ENCODE measurements at places on chromosomes 7 and 10. TPM values are rescaled to one million over a fixed set of nuclear protein-coding genes. Genes with fewer than 3 reads are reported as not detected.

GRCh38 chr7:35657125-35657524 is 37.8 kb downstream of the HERPUD2 start:
- DNase-seq = no peak
- H3K4me1 ChIP-seq = peaks cover 17% of the 10 kb centered on the region
- no peak overlapping the region for H3K4me3 ChIP-seq

DNA sequence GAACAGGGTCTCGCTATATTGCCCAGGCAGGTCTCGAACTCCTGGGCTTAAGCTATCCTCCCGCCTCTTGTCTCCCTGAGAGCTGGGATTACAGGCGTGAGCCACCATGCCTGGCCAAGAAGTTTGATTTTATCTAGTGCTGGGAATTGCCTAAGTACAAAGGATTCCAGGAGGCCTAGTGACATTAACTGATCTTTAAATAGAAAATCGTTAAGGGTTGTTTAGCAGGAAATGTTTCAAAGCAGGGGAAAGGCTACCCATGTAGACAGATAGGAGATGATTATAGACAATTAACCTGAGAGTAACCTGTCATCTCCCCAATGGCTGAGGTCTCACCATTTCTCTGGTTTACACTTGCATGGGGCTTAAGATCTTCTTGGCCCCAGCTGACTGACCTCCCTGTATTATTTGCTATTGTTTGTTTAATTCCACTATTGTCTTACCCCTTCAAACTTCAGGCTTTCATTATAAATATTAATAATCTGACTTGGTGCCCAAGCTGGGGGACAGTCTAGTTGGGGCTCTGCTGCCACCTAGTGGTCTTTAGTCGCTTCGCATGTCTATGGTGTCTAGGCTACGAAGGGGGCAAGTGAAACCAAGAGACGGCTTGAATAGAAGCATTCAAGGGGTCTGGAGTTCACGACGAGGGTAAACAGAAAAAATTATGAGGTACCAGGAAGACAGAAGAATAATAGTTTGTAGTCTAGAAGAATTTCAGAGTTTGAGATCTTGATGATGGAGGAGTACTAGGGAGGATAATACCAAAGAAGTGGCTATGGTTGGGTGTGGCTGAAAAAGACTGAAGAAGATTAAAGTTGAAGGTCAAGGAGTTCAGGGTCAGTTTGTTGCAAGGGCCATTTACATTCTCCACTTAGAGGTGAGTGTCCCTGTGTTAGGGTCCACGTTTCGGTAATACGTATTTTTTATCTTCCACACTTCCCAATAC is 40.4 kb upstream of the BPGM start:
- H3K36me3 ChIP-seq = no peaks in the 10 kb centered on the region
- H3K4me1 ChIP-seq = no peaks in the 10 kb centered on the region
- peaks cover 7% of the 10 kb centered on the region for H3K27me3 ChIP-seq
- H3K27ac ChIP-seq = no peak overlapping the region
- peak; percentile 70 for DNase-seq

- H3K4me1 ChIP-seq = no peaks in the 10 kb centered on the region
- no peak for DNase-seq
- no peaks in the 10 kb centered on the region for H3K36me3 ChIP-seq
These were observed 10.6 kb upstream of the TRPV6 start for GRCh38 chr7:142896151-142896550.

The PAX4 gene
- not detected for polyA plus RNA-seq

The FZD1 gene
- not detected for polyA plus RNA-seq

The NUDT13 gene
- 0.72 TPM for polyA plus RNA-seq

The THAP5 gene
- polyA plus RNA-seq = 11.3 TPM

The C10orf62 gene
- not detected for polyA plus RNA-seq

The LRRD1 gene
- polyA plus RNA-seq = not detected

Data from CD4-positive, CD25-positive, alpha-beta regulatory T cell (primary cell).